ENCODE measurements at places on chromosomes 7 and 10.

GRCh38 chr10:71339796-71340589 is 20.9 kb downstream of the SLC29A3 start:
- no peak for DNase-seq

- DNase-seq, result no peak
Observed at GRCh38 chr7:44793919-44794318, 2.6 kb upstream of the PPIA start.

GRCh38 chr7:36279200-36279925 is 110.3 kb upstream of the ANLN start:
- DNase-seq, result no peak

GRCh38 chr10:101848408-101848807 is 4.8 kb upstream of the KCNIP2 start:
- no peak for DNase-seq

Measured in fibroblast of skin of left biceps (primary cell).